Stimulated activated CD8-positive, alpha-beta memory T cell treated with anti-CD3 and anti-CD28 coated beads, Interleukin-7, amount 100 ng/mL, for 1 hour (primary cell): ENCODE measurements at places on chromosomes 13 and 19.

- DNase-seq: no peak
Measured at GRCh38 chr13:43143591-43143990, 120.2 kb downstream of the DNAJC15 start.

- DNase-seq: no peak
Measured at GRCh38 chr13:20721454-20722357, 18.2 kb downstream of the IL17D start.

- no peak for DNase-seq
Measured at GRCh38 chr13:35600137-35600536, 123.6 kb upstream of the MAB21L1 start.

DNA sequence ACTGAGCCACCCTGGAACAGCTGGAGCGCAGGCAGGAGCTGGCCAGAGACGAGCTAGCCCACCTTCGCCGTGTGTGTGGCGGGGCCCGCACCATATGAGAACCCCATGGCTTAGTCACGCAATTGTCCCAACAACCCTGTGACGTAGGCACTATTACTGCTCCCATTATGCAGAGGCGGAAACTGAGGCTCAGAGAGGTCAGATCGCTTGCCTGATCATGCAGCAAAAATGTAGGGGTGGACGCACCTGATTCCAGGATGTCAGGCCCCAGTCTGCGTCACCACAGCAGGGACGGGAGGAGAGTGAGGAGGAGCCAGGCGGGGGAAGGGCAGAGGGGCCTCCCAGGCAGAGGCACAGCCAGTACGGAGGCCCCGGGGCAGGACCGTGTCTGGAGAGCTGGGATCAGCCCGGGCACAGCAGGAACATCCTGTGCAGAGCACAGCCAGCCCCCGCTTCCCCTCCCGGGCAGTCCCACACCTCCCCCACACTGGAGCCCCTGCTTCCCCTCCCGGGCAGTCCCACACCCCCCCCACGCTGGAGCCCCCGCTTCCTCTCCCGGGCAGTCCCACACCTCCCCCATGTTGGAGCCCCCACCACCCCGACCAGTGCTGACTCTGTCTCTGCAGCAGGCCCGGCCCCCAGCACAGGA, 16.7 kb downstream of the PIP5K1C start:
- no peak for DNase-seq

- DNase-seq: no peak
Measured at GRCh38 chr13:80551650-80552497, 210.9 kb upstream of the SPRY2 start.

- DNase-seq: no peak
Measured at GRCh38 chr13:104477261-104477660, 1411.0 kb upstream of the SLC10A2 start.

DNA sequence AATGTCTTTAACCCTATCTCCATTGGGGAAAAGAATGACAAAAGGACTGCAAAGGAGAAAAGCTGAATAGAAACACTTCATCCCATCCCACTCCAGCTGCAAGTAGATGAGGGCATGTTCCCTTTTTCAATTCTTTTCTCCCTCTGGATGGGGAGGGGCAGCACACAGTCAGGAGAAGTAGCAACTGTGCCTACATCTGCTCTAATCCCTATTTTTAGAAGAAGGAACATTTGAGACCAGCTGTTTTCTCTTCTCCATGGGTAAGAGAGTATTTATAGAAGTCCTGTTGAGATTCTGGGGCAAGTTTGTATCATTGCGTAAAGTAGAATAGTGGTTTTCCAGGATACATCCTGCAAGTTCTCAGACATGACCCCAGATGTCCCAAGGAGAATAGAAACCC, 9.3 kb upstream of the GTF3A start:
- no peak for DNase-seq

DNA sequence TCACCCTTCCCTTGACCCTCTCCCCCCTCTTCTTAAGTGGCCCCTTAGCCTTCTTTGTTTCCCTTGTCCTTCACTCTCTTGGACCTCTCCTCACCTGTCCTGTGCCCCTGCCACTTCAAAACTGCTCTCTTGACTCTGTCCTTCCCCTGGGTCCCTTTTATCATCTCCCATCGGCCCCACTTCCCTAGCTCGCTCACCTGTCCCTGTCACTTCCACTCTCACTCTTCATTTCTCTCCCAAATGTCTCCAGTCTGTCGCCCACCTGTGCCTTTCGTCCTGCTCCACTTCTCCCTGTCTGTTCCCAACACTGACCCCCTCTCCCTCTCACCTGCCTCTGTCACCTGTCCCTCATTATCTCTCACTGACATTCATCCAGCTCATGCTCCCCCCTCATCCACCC, 699 bp downstream of the IFNL1 start:
- no peak for DNase-seq

GRCh38 chr19:5996102-5996501, 18.2 kb upstream of the RANBP3 start:
- DNase-seq: no peak

GRCh38 chr13:30307194-30307970, at the start of gene KATNAL1:
Gene KATNAL1, minus strand, starts transcription at chr13:30307551. Its CDS starts 23,774 bp downstream, at chr13:30283777.
- peak; percentile 43 for DNase-seq

DNA sequence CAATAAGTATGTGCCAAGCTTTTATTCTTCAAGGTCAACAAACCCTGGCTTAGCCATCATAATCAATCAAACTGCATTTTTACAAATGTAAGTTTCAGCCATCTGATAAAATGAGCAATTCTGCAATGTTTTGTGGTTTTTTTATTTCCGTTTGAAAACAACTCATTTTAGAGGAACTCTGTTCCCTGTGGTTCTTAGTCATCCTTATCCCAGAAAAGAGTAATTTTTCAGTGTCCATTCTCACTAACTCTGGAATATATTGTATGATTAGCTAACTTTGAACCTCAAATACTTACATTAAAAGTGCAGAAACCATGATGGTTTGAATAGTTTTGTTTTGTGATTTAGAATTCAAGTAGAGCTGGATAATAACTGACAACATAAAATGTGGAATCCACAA, 87.6 kb downstream of the IRS2 start:
- no peak for DNase-seq

GRCh38 chr13:25630329-25630900, 258.6 kb downstream of the ATP8A2 start:
- DNase-seq: no peak

GRCh38 chr13:75934889-75935288, 298.8 kb downstream of the LMO7 start:
- no peak for DNase-seq

DNA sequence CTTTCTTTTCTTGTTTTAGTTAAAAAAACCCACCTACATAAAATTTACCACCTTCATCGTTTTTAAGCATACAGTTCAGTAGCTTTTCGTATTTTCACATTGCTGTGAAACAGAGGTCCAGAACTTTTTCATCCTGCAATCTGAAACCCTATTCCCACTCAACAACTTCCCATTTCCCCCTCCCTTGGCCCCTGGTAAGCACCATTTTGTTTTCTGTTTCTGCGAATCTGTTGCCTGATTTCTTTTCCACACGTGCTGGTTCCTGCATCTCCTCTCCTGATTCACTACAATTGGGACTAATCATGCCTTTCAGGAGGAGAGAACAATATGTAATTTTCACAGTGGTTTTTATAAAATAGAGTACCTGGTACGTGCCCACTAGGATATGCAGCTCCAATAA, 149.2 kb upstream of the RNF113B start:
- no peak for DNase-seq

GRCh38 chr19:38924388-38924787, 6.2 kb downstream of the SARS2 start:
- no peak for DNase-seq

- no peak for DNase-seq
Measured at GRCh38 chr13:84542348-84542747, 660.1 kb upstream of the SLITRK1 start.

GRCh38 chr19:6510618-6511017, 8.5 kb upstream of the TUBB4A start:
- DNase-seq: no peak

GRCh38 chr13:24684600-24684998, 4.4 kb downstream of the ATP12A start:
- no peak for DNase-seq

DNA sequence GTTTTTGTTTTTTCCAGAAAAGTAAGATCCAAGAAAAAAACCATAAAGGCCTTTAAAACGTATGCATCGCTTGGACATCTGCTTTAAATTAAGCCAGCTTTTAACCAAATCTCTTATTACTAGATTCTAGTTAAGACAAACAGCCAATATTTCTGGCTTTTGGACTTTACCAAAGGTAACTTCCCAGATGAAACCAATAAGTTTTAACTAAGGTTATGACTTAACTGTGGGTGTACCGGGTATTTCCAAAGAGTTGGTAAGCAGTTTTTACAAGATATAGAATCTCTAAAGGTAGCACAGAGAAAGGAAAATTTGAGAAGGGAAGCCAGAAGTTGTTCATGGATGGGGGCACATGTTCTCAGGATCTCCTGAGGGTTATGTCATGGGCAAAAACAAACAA, 34.0 kb downstream of the CEACAM1 start:
- no peak for DNase-seq

DNA sequence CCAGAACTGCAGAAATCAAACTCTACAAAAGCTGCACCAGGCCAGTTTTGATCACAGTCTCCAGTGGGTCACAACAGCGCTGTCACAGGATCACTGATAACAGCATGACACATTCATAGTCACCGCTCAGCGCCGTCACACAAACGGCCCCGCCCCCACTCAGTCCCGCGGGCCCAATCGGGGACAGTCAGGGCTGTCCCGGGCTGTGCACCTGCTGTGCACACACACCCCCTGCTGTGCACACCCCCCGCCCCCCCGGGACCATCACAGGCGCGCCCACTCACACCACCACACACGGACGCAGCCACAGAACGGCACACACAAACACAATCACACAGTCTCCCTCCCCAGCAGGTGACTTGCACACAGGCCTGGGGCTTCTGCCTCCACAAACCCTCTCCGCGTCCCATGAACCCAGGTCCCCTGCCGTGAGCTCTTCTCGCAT, 435 bp upstream of the ZNF382 start:
- peak; percentile 74 for DNase-seq

GRCh38 chr19:48295458-48295857, 25.6 kb downstream of the ZNF114 start:
- no peak for DNase-seq

GRCh38 chr19:12801466-12802266, at the start of the genes PRDX2 and THSD8:
Gene PRDX2, minus strand, starts transcription at chr19:12801800. Its CDS starts 539 bp downstream, at chr19:12801261.
Gene THSD8, plus strand, starts transcription at chr19:12802069. Its CDS starts 3 bp downstream, at chr19:12802072.
- no peak for DNase-seq

- DNase-seq: no peak
Measured at GRCh38 chr13:94168783-94169453, 310.6 kb downstream of the DCT start.

DNA sequence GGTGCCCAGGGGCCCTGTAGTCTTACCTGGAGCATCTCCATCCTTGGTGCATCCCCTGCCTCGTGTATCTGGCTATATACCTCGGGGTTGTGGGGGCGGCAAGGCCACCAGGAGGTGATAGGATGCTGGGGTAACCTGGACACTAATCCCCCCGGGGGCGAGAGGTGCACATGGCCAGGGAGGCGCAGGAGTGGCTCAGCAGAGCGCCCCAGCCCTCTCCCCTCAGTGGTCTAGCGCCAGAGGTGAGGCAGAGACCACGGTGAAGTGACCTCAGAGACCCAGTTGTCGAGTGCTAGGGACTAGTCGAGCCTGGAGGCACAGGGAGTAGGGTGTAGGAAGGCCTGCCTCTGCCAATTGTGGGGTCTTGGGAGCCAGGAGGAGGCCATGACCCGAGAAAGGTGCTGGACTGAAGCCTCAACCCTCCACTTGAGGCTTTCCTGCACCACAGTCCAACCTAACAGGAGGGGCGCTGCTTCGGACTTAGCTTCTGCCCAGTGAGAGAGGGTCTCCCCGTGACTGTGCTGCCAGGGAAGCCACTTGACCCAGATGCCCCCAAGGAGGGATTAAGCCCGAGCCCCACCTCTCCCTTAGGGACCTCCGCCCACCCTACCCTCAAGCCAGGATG, at the start of gene LHB:
LHB (minus strand) TSS at position 51 of the 625 bp plus-strand sequence; CDS start at position 41, 10 bp downstream.
- DNase-seq: no peak

DNA sequence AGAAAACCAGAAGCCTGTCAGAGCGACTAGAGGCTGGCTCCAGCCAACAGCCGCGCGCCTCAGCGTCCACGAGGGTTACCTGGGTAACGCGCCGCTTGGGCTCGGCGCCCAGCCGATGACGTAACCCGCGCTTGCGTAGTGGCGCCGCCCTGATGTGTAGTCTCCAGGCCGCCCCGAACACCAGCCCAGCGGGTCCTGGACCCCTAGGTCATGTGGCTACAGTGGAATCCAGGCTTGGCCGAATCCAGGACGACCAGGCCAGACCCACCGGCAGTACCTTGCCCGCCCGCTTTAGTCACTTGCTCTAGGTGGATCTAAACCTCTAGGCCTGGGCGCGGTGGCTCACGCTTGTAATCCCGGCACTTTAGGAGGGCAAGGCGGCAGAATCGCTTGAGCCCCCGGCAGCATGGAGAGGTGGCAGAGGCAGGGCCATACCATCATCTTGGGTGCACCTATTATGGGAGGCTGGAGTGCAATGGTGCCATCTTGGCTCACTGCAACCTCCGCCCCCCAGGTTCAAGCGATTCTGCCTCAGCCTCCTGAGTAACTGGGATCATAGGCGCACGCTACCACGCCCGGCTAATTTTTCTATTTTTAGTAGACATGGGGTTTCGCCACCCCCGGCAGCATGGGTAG, 7.2 kb upstream of the ZNF606 start:
- DNase-seq: peak; percentile 13

GRCh38 chr13:75764926-75765310, 128.8 kb downstream of the LMO7 start:
- DNase-seq: no peak

DNA sequence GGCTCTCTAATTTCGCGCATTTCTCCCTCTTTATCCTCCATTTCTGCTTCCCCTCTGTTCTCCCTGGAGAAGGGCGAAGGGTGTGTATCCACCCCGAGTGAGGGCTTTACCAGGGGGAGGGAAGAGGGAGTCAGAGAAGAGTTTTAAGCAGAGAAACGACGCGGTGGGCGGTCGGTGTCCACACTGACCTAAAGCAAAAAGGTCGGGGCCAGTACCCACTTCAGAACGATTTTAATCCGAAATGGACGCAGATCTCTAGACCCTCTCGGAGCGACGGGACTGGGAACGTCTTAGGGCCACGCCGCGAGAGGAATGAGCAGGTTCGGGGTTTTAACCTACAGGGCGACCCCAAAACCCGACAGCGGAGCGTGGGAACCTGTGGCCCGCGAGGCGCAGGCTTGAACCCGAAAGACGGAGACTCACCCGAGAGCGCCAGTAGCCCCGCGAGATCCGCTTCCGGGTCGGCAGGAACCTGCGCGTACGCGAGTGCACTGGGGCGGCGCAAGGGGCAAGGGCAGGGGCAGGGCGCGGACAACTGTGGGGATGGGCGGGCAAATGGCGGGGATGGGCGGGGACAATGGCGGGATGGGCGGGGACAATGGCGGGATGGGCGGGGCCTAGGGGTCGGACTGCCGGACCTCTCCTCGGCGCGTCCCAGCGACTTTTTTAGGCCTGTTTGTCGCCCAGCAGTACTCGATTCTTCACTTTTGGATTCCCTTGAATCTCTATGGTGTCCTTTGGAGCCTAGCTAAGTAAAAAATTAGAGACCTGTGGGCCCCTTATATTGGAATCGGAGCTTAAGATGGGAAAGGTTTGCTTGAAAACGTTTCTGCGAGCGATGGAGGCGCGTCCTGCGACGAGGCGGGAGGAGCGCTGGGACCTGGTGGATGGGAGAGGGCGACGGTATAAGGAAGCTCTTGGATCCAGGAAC, at the start of gene ZNF677:
ZNF677 (minus strand) TSS at position 463 of the 931 bp plus-strand sequence. CDS start 3,323 bp downstream, outside the sequence.
- peak; percentile 58 for DNase-seq
